ENCODE measurements at places on chromosomes 4 and X. TPM values are rescaled to one million over a fixed set of nuclear protein-coding genes. Genes with fewer than 3 reads are reported as not detected.

Gene ZCCHC13
- not detected for polyA plus RNA-seq

Gene ASB9
- 4.4 TPM for polyA plus RNA-seq

Gene NEIL3
- polyA plus RNA-seq: 2.5 TPM

Gene TECRL
- polyA plus RNA-seq: 57.7 TPM

Gene S100P
- not detected for polyA plus RNA-seq

Gene MAGEC2
- polyA plus RNA-seq: not detected

Gene OTC
- polyA plus RNA-seq: not detected

Gene PNMA6F
- not detected for polyA plus RNA-seq

Gene ERAS
- polyA plus RNA-seq: not detected

Gene VCX3A
- polyA plus RNA-seq: not detected

Gene ZFP42
- polyA plus RNA-seq: not detected

Gene EMD
- polyA plus RNA-seq: 45.4 TPM

Gene XAGE2
- not detected for polyA plus RNA-seq

Gene CYP4V2
- 7.6 TPM for polyA plus RNA-seq

Gene NEUROG2
- polyA plus RNA-seq: not detected

Gene FAM120C
- polyA plus RNA-seq: 8.6 TPM

Gene MAGEB2
- not detected for polyA plus RNA-seq

Gene SLC10A4
- 0.26 TPM for polyA plus RNA-seq

Gene COX7B2
- not detected for polyA plus RNA-seq

Gene ZDHHC9
- 32.8 TPM for polyA plus RNA-seq

Gene LGI2
- 3.4 TPM for polyA plus RNA-seq

Gene CXCL3
- polyA plus RNA-seq: 0.67 TPM

Gene PLXNB3
- 4.1 TPM for polyA plus RNA-seq

Gene MED14
- 33.7 TPM for polyA plus RNA-seq

Gene EOLA2
- polyA plus RNA-seq: 21.1 TPM
